Cerebellum (tissue), 4 donors: ENCODE measurements at places on chromosomes 4 and X. TPM values are rescaled to one million over a fixed set of nuclear protein-coding genes. Genes with fewer than 3 reads are reported as not detected.

- DNase-seq, result no peak
These were observed 847.8 kb downstream of the TRIML1 start for GRCh38 chr4:188987011-188987410.

DNA sequence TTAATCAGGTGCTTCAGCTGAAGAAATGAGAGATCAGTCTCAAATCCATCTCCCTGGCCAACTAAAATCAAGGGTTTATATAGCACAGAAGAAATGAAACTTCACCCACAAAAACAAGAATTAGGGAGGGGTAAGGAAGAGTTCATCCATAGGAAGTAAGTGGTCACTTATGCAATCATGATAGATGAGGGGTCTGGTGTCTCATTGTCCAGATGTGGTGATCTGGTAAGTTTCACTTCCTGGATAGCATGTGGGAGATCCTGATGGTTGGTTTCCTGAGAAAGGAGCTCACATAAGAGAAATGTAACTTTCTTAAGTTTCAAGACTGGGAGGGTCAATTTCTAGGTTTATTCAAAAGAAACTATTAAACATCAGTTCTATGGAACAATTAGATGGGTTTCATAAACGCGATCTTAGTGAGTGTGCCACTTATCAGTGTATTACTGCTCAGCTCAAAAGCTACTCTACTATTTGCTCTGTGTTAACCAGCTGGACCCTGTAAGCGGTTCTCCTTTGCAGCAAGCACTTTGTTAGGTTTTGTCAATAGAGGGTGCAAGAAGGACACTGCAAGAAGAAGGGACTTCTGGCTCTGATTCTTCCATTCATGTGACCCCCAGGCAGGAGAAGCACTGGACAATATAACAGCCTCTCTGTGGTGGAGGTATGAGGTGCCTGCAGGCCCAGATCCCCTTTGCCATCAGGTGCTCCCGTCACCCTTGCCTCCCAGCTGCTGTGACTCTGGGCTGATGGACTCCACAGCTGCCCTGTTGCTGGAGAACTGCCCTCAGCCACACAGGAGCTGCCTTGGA lies 35.4 kb upstream of the HPSE start:
- DNase-seq, result no peak

DNA sequence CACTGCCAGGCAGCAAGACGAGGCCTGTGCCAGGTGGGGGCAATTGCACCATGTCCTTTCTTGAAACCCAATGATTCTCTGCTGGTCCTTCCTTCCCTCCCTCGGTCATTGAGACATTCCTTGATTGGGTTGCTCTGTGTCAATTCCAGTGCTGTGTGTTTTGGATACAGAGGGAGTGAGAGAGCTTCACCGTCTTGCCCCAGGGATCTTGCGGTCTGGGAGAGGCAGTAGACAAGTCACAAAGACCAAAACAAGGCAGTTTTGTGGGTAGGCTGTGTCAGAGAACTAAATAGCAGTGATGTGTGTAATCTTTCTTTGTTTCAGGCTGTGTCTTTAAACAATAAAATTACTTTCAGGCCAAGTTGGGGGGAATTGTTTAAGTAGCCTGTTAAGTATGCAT lies 38.8 kb upstream of the TADA2B start:
- DNase-seq, result no peak

DNA sequence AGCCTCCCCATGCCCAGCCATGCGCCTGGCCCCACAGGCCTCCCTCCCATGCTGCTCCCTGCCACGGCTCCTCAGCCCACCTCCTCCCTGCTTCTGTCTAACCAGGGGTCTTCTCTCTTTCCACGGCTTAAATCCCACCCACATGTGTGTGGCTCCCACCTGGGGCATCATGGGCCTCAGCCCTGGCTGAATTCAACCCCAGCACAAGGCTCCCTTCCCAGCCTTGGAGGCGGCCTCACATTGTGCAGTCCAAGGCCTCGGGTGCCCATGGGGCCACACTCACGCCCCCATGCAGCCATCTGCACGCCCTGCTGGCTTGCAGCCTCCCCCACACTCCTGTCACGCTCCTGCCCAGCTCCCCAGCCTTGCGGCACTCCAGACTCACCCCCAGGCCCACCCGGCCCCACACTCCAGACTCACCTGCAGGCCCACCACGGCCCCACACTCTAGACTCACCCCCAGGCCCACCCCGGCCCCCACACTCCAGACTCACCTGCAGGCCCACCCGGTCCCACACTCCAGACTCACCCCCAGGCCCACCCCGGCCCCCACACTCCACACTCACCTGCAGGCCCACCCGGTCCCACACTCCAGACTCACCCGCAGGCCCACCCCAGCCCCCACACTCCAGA lies 27.0 kb downstream of the MAEA start:
- no peak for DNase-seq

- no peak for DNase-seq
These were observed 56.7 kb downstream of the PRPS1 start for GRCh38 chrX:107684956-107685385.

DNA sequence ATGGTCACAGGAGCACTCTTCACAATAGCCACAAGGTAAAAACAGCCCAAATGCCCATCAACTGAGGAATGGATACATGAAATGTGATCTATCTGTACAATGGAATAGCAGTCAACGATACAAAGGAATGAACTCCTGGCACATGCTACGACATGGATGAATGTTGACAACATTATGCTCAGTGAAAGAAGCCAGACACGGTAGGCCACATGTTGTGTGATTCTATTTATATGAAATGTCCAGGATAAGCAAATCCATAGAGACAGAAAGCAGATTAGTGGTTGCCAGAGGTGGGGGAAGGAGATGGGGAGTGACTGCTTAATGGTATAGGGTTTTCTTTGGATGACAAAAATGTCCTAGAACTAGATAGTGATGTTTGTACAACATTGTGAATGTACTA lies 58.7 kb upstream of the GPM6B start:
- DNase-seq, result no peak

GRCh38 chr4:2084316-2084715 lies 25.2 kb downstream of the NAT8L start:
- no peak for DNase-seq

DNA sequence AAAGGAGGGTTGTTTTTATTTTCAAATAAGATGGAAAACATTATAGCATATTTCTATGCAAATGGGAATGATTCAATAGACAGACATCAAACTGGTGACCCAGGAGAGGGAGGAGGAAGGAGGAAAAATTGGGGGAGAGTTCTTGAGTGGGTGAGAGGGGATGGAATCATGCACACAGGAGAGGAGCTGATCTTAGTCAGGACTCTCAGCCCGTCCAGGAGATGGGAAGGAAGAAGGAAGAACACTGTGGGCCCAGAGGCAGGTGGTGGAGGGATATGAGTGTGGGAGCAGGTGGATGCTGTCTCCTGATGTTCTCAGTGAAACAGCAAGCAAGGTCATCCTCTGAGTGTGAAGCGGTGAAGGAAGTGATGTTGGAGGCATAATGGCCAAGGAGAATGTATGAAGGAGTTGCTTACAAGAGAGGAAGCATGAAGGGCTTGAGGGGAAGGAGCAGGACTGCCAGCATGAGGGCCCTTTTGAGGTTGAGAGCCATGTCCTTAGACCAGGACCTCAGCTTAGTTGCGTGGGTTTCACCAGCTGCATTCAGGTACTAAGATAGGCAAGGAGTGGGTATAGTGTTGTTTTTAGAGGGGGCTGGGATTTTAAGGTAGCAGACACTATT lies 161.7 kb upstream of the NAP1L5 start:
- DNase-seq, result no peak

DNA sequence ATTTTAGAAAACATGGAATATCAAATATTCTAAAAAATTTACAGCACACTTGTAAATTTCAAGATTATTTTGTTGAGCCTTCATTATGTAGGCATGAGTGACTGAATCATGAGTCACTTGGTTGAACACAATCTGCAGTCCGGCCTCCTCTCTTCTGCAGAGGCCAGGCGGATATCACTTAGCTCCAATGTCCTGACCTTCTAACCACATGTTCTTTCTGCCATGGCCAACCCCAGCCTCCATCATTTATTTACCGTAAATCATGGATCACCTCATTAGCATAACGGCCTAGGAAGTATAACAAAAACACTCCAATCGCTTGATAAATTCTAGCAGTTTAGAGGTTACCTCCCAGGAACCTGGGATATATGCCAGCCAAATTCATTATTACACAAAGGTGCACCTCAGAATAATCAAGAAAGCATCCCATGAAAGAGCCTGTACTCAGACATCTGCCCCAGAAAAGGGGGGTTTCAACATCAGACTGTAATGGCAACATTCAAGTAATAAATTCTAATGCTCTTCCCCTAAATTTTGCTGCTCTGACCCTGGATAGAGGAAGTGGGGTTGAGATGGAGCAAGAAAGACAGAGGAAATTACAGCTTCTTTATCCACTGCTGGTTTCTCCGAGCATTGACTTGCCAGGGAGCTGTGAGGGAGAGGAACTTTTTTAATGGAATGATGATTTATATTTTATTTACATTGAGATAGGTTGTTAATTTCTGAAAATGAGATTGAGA lies 2153.6 kb upstream of the AGA start:
- DNase-seq, result no peak

DNA sequence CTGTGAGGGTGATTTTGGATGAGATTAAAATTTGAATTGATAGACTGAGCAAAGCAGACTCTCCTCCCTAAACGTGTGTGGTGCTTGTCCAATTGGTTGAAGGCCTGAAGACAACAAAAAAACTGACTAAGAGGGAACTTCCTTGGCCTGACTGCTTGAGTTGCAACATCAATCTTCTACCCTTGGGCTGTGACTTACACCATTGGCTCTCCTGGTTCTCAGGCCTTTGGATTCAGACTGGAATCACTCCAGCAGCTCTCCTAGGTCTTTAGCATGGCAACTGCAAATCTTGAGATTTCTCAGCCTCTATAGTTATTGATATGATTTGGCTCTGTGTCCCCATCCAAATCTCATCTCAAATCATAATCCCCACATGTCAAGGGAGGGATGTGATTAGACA lies 49.7 kb upstream of the IGFBP7 start:
- no peak for DNase-seq

DNA sequence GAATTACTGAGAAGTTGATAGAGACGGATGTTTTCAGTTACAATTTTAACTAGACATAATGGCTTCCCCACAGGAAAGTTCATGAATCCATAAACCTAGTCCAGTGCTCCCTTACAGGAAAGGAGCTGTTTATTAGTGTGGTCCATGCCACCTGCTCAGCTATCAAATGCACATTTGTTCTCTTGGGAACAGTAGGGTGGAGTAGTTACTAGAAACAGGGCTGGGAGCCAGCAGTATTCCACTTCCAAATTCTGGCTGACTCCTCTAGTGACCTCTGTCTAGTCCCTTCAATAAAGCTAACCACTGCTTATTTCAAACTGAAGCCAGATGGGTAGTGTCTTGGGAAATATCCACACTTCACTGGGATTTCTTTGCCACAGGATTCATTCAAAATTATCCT lies 88.4 kb upstream of the TLL1 start:
- no peak for DNase-seq

GRCh38 chr4:56215141-56215783 lies 172.0 kb downstream of the AASDH start:
- no peak for DNase-seq

DNA sequence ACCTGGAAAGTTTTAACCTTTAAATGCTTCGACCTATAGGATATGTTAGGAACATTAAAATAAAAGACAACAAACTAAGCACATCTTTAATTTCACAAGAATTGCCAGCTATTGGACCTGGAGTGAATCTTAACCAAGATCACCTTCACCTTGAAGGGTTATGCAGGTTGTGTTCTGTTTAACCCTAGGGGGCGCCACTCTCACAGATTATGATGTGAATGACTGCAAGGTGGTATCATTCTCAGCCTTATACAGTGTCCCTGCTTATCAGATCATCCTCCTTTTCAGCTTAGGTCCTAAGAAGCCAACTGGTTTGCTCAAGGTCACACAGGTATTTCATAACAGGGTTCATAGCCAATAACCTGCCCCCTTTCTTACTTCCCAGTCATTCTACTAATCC lies 23.5 kb downstream of the INTS6L start:
- DNase-seq, result no peak

GRCh38 chr4:5662555-5662954 lies 45.8 kb downstream of the EVC2 start:
- DNase-seq, result no peak

DNA sequence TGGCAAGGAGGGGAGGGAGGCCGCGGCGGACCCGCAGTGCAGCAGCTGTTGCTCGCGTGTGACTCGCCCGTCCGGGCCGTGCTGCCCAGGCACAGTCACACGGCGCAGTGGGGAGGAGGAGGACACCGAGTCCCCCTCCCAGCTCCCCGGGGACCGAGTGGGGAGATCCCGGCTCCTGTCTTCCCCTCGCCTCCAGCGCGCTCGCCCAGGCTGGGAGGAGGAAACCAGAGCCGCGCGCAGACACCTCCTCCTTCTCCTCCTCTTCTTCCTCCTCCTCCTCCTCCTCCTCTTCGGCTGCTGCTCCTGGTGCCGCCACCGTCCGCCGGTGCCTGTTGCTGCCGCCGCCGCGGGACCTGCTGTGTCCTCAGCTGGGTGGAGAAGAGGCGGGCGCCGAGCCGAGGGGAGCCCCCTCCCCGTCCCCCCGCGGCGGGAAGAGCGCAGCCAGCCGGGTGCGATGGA lies at the start of gene TBC1D1:
Gene TBC1D1 (plus strand): TSS at position 284 of the 459 bp plus-strand sequence. CDS start 11,012 bp downstream, outside the sequence.
- DNase-seq, result peak; percentile 31

DNA sequence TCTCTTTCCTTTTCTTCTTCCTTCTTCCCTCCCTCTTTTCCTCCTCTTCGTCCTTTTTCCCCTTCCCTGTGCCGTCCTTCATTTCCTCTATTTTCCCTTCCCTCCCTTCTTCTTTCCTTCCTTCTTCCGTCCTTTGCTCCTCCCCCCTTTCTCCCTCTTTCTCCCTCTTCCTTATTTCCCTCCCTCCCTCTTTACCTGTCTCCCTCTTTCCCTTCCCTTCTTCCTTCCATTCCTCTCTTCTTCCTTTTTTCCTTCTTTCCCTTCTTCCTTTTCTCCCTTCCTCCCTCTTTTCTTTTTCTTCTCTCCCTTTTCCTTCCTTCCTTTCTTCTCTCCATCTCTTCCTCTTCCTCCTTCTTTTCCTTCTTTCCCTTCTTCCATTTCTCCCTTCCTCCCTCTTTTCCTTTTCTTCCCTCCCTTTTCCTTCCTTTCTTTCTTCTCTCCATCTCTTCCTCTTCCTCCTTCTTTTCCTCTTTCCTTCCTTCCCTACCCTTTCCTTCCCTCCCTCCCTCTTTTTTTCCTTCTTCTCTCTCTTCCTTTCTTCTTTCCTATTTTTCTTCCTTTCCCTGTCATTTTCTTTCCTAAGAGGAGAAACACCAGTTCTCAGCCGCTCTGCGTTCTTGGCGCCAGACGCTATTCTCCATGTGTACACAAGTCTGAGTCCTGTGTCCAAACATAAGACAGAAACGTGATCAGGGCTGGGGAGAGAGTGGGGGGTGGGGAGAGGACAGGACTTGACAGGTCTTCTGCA lies 597.1 kb downstream of the MID1IP1 start:
- no peak for DNase-seq

DNA sequence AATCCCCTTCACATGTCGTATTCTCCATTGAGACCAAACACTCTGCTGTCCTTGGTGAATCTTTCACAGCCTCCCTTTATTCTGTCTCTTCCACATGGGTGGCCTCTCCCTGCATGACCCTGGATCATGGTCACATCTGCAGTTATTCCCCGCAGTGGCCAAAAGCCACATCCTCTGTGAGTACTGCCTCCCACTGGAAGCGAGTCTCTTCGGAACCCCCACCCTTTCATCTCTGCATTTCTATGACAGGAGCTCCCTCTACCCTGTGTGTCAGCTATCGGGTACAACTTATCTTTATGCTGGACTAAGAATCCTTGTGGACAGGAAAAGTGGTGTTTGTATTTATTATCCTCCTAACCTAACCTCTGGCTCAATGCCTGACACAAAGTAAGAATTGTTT lies 48.6 kb upstream of the SHISA3 start:
- DNase-seq, result no peak

The CHRDL1 gene
- 24.4 TPM for total RNA-seq

The MAGEA2 gene
- not detected for total RNA-seq

The KCTD8 gene
- total RNA-seq, result 24.0 TPM

The PIGA gene
- total RNA-seq, result 17.9 TPM

The IL2RG gene
- 0.64 TPM for total RNA-seq

The EREG gene
- 1.8 TPM for total RNA-seq

The ASB11 gene
- not detected for total RNA-seq

The GAGE13 gene
- total RNA-seq, result not detected
